Activated naive CD8-positive, alpha-beta T cell treated with anti-CD3 and anti-CD28 coated beads, Interleukin-2, amount 10 ng/mL, durations not matched to agents 7 days and 5 days (primary cell): ENCODE measurements at places on chromosomes 11 and 22. TPM values are rescaled to one million over a fixed set of nuclear protein-coding genes. Genes with fewer than 3 reads are reported as not detected.

FOXR1 gene
- not detected for total RNA-seq

CD3G gene
- total RNA-seq, result 199 TPM

DERL3 gene
- total RNA-seq, result 9.6 TPM

NLRP14 gene
- not detected for total RNA-seq

CAPRIN1 gene
- 201 TPM for total RNA-seq

DNA sequence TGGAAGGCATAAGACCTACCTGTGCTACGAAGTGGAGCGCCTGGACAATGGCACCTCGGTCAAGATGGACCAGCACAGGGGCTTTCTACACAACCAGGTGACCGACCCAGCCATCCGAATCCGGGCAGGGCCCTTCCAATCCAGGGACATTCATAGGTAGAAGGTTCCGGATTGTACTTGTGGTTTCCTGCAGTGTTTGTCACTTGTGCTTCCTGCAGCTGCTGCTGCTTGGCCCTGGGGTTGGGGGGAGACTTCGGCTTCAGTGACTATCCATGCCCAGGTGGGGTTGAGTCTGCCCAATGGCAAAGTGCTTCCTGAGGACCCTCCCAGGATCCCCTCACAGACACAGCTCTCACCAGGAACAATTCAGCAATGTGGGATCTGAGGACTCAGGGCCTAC, 2.2 kb downstream of the APOBEC3A start:
- peak overlapping the region; percentile 65 for H3K27ac ChIP-seq
- DNase-seq, result peak; percentile 38
- H3K36me3 ChIP-seq, result no peaks in the 10 kb centered on the region
- H3K27me3 ChIP-seq, result peaks cover 7% of the 10 kb centered on the region
- H3K4me3 ChIP-seq, result no peak overlapping the region
- peaks cover 25% of the 10 kb centered on the region for H3K4me1 ChIP-seq

GRCh38 chr11:65468874-65469333, 29.9 kb upstream of the MALAT1 start:
- peak; percentile 74 for DNase-seq
- H3K36me3 ChIP-seq, result no peaks in the 10 kb centered on the region
- no peak overlapping the region for H3K27ac ChIP-seq
- H3K4me3 ChIP-seq, result no peak overlapping the region

GRCh38 chr11:61826930-61827570, 1.1 kb upstream of the FADS2 start:
- peaks cover 14% of the 10 kb centered on the region for H3K27me3 ChIP-seq
- H3K4me3 ChIP-seq, result peak overlapping the region; percentile 94
- H3K36me3 ChIP-seq, result peaks cover 25% of the 10 kb centered on the region
- H3K4me1 ChIP-seq, result peaks cover 34% of the 10 kb centered on the region
- no peak for DNase-seq

- H3K4me3 ChIP-seq, result no peak overlapping the region
- peaks cover 3% of the 10 kb centered on the region for H3K4me1 ChIP-seq
- DNase-seq, result peak; percentile 12
- H3K27me3 ChIP-seq, result no peaks in the 10 kb centered on the region
Measured at GRCh38 chr22:49616356-49617231, 211.1 kb downstream of the BRD1 start.

GRCh38 chr11:119774172-119774763, 45.3 kb upstream of the NECTIN1 start:
- no peaks in the 10 kb centered on the region for H3K36me3 ChIP-seq
- no peak overlapping the region for H3K4me3 ChIP-seq
- H3K27me3 ChIP-seq, result no peaks in the 10 kb centered on the region
- no peak for DNase-seq
- no peak overlapping the region for H3K27ac ChIP-seq
- no peaks in the 10 kb centered on the region for H3K4me1 ChIP-seq

DNA sequence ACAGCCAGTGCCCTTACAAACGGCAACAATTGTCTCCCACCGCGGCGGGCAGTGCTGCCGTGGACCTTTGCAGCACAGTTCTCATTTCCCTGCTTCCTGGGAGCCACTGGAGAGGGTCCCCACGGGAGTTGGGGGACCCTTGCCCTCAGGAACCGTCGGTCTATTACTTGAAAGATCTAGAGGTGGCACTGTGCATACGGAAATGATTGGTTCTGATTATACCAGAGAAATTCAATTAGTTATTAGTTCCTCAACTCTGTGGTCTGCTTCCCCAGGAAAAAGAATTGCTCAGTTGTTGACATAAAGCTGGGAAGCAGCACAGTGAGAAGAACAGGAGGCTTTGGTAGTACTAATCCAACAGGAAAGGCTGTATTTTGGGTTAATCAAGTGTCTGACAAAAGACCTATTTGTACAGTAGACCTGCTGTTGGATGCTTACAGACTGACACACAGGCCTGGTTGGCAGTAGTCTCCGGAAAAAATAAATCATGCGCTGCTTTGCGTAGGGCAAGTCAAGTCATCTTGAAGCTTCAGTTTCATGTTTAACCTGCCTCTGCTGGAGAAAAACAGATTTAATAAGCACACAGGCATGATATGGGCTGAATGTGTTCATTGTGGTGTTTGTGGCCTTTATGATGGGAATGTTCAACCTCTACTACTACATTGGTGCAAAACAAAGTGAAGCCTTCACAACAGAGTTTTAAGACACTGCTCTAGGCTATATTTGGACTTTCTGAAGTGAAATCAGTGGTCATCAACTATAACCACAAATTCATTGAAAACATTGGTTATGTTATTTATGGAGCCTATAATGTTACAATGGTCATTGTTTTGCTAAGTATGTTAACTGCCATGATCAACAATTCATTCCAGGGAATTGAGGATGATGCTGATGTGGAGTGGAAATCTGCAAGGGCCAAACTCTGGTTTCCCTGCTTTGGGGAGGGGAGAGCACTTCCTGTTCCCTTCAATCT, 54.6 kb upstream of the SC5D start:
- no peak overlapping the region for H3K4me3 ChIP-seq
- H3K4me1 ChIP-seq, result peaks cover 24% of the 10 kb centered on the region
- no peaks in the 10 kb centered on the region for H3K36me3 ChIP-seq

DNA sequence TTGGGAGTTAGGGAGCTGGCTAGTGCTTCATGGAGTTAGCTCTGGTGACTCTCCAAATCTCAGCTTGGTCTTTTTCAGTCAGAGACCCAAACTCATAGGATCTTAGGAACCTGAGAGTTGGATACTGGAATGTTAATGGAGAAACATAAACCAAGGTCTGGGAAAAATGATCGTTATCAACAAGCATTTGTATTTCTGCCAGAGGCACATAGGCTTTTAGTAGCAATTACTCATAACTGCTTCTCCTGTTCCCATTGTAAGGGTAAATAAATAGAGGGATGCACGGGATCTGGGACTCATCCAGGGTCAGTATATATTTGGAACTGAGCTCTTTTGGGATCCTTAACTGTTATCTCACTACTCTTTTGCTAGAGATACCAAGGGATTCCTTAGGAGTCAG, 4.8 kb downstream of the BARX2 start:
- peaks cover 51% of the 10 kb centered on the region for H3K27me3 ChIP-seq
- DNase-seq, result no peak
- no peak overlapping the region for H3K4me3 ChIP-seq
- peaks cover 7% of the 10 kb centered on the region for H3K4me1 ChIP-seq

- H3K4me1 ChIP-seq, result no peaks in the 10 kb centered on the region
- no peak for DNase-seq
- no peak overlapping the region for H3K4me3 ChIP-seq
- H3K36me3 ChIP-seq, result no peaks in the 10 kb centered on the region
- H3K27ac ChIP-seq, result no peak overlapping the region
- H3K27me3 ChIP-seq, result no peaks in the 10 kb centered on the region
Measured at GRCh38 chr11:38796281-38796680, 2198.2 kb upstream of the RAG2 start.

DNA sequence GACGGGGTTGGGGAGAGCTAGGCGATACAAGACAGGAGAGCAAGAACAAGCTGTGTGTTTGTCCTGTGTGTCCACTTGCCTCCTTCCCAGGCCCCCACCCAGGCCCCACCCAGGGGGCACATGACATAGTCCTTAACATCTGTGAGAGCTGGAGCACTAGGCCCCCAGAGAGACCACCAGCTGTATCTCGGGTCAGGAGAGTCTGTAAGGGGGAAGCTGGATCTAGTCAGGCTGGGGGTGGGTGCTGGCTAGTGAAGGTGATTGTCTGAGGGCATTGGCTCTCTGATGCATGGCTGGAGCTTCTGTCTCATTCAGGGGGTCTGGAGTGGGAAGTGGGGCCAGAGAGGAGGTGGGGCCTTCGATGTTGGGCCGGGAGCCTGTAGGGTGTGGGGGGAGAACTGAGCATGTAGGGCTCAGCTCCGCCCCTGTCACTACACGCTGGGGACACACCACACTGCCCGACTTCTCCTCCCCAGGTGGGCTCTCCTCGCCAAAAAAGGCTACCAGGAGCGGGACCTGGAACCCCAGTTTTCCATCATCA, 571 bp downstream of the P2RX6 start:
- no peaks in the 10 kb centered on the region for H3K36me3 ChIP-seq
- H3K4me1 ChIP-seq, result peaks cover 11% of the 10 kb centered on the region
- H3K4me3 ChIP-seq, result no peak overlapping the region
- peaks cover 3% of the 10 kb centered on the region for H3K27me3 ChIP-seq
- no peak for DNase-seq

DNA sequence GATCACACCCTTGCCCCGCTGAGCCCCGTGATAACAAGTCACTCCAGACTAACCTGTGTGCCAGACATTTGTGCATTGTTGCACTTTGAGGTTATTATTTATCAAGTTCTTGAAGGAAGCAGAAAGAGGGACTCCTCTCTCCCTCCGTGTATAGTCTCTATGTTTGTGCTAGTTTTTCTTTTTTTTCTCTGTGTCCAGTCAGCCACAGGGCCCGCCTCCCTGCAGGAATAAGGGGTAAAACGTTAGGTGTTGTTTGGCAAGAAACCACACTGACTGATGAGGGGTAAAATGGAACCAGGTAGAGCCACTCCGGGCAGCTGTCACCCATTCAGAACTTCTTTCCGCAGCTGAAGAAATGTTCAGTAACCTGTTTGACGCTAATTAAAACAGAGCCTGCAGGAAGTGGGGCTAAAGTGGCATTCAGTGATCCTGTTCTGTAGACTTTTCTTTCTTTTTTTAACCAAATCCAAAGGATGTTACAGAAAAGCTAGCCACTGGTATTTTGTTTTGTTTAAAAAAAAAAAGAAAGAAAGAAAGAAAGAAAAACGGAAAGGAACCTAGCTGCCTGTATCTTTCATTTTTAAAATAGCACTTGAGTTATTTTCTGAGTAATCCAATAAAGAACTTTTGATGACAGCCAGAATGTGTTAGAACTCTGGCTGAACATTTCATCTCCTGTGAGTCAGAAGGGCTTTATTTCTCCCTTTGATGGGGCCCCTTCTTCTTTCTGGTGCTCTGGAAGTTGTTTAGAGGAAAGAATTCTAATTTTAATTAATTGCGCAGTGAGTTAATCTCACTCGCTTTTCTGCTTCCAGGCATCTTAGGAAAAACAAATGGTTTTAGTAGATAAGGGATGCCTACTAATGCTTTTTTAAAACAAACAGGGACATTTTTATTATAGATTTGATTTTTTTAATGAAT, 58.2 kb downstream of the COMMD9 start:
- H3K4me1 ChIP-seq, result no peaks in the 10 kb centered on the region
- H3K4me3 ChIP-seq, result no peak overlapping the region
- no peak overlapping the region for H3K27ac ChIP-seq
- peaks cover 2% of the 10 kb centered on the region for H3K27me3 ChIP-seq
- no peaks in the 10 kb centered on the region for H3K36me3 ChIP-seq

DNA sequence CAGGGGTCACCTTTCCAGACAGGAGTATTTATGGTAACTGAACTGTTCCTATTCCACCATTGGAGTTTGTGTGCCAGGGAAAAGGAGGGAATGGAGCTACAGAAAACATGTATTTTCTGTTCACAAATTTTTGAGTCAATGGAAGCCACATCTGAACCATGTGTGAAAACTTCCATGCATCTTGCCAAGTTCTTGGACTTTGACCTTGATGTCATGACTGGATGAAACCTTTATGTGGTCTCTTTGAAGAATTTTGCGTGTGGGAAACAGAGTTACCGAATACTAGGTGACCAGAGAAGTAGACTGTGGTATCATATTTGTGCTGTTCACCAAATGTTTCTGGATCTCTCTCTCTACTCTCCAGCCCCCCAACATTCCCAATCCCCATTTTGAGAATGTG, 104.8 kb downstream of the CD44 start:
- peaks cover 53% of the 10 kb centered on the region for H3K4me1 ChIP-seq
- H3K4me3 ChIP-seq, result no peak overlapping the region
- no peak overlapping the region for H3K27ac ChIP-seq
- H3K27me3 ChIP-seq, result peaks cover 2% of the 10 kb centered on the region
- no peak for DNase-seq

GRCh38 chr11:119614222-119615002, 114.6 kb downstream of the NECTIN1 start:
- H3K27ac ChIP-seq, result no peak overlapping the region
- no peak overlapping the region for H3K4me3 ChIP-seq
- no peaks in the 10 kb centered on the region for H3K36me3 ChIP-seq
- DNase-seq, result no peak
- H3K27me3 ChIP-seq, result peaks cover 7% of the 10 kb centered on the region
